ENCODE measurements at places on chromosomes 1 and 21. TPM values are rescaled to one million over a fixed set of nuclear protein-coding genes. Genes with fewer than 3 reads are reported as not detected.

Gene SELL
- 176 TPM for total RNA-seq

Gene RBM11
- total RNA-seq, result 3.6 TPM

DNA sequence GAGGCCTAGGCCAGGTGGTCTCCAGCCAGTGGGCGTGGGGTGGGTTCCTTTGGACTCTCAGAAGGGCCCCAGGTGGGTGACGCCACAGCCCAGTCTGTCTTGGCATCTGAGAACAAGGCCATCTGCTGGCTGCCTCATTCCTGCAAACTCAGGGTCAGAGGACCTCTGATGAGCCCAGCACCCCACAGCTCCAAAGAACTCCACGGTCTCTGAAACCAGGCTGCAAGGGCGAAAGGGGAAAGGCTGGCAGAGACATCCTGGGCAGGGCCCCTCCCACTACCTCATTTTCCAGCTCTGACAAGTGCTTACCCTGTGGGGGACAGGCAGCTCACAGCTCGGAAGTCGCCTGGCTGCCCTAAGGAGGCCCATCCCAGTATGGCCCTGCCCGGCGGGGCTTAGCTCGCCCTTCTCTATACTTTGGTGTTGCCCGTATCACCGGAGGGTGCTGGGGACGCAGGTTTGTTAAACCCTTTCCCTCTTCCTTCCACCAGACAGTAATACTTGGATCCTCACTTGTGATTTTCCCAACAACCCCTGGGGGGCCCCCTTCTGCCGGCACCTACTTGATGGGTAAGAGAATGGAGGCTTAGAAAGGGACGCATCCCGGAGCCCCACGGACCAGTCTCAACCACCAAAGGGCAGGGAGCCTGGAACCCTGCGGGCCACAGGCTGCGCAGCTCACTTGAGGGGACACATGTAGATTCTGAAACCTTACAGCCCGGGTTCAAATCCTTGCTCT lies 10.9 kb upstream of the EDN2 start:
- H3K36me3 ChIP-seq, result no peaks in the 10 kb centered on the region
- no peak for DNase-seq
- no peak overlapping the region for H3K4me3 ChIP-seq
- H3K27me3 ChIP-seq, result no peaks in the 10 kb centered on the region
- peaks cover 39% of the 10 kb centered on the region for H3K4me1 ChIP-seq

- no peak overlapping the region for H3K27ac ChIP-seq
- H3K4me3 ChIP-seq, result no peak overlapping the region
- no peaks in the 10 kb centered on the region for H3K4me1 ChIP-seq
- no peaks in the 10 kb centered on the region for H3K36me3 ChIP-seq
- no peaks in the 10 kb centered on the region for H3K27me3 ChIP-seq
- DNase-seq, result no peak
These were observed 65.5 kb downstream of the MT1HL1 start for GRCh38 chr1:236938760-236939159.

DNA sequence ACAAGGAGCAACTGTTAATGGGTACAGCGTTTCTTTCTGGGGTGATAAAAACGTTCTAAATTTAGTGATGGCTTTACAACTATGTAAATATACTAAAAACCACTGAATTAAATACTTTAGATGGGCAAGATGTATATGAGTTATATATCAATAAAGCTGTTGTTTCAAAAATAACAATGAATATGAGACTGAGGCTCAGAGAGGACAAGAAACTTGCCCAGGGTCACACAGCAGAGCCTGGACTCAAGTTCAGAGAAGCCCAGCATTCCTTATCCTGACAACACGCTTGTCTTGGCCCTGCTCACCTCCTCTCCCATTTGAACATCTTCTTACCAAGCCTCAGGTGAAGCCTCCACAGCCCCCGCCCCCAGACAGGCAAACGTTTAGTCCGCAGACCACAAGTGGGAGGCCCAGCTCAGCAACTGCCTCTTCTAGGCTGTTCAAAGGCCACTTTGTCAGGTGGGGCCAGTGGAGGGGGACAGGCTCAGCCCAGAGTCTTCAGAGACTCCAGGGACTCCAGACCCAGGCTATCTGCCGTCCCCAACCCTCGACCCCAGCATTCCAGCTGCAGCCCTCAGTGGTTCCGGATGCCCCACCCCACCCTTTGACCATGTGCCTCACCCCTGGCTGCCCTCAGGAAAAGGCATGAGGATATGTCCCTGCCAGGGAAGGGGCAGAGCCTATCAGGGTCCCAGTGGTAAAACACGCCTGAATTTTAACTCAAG lies 17.9 kb downstream of the SDC3 start:
- H3K27ac ChIP-seq, result peak overlapping the region; percentile 45
- no peaks in the 10 kb centered on the region for H3K27me3 ChIP-seq
- peaks cover 72% of the 10 kb centered on the region for H3K4me1 ChIP-seq
- H3K4me3 ChIP-seq, result no peak overlapping the region
- no peak for DNase-seq

- no peak for DNase-seq
- H3K27me3 ChIP-seq, result no peaks in the 10 kb centered on the region
- no peaks in the 10 kb centered on the region for H3K36me3 ChIP-seq
- H3K4me3 ChIP-seq, result no peak overlapping the region
- peaks cover 5% of the 10 kb centered on the region for H3K4me1 ChIP-seq
These were observed 21.5 kb upstream of the SLC2A1 start for GRCh38 chr1:42979896-42980800.

GRCh38 chr1:70675737-70676156 lies 264.7 kb downstream of the CTH start:
- no peak overlapping the region for H3K27ac ChIP-seq
- no peak for DNase-seq
- H3K4me1 ChIP-seq, result no peaks in the 10 kb centered on the region
- H3K27me3 ChIP-seq, result no peaks in the 10 kb centered on the region

DNA sequence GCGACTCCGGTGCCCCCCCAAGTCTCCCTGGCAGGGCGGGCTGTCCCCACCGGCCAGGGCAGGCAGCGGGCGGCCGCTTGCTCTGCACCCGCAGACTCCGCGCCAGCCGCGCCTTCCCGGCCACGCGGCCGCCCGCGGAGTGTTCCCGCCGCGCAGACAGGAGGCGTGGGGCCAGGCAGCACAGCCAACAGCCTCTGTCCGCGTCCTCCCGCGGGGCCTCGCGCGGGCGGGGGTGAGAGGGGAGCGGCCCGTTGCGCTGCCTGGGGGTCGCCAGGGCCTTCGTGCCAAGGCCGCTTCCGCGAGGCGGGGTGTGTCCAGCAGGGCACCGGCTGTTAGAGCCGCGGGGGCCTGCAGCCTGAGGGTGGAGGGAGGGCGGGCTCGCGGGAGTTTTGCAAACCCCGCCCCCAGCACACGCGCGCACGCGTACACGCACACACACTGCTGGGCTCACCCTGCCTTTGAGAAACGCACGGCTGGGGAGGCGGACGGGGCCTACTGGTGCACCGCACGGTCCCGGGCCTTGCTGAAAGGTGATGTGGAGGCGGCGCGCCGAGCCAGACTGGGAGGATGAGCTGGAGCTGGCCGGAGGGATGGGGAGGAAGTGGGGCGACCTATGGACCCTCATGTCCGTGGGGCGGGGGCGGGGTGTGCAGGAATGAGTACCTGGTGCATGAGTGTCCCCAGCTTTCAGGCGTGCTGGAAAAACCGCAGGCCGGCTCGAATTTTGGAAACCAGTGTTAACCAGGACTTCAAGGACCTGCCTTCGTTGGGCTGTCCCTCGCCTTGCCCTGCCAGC lies 41.5 kb downstream of the KIAA1614 start:
- H3K27me3 ChIP-seq, result no peaks in the 10 kb centered on the region
- H3K36me3 ChIP-seq, result peaks cover 2% of the 10 kb centered on the region
- H3K4me1 ChIP-seq, result peaks cover 18% of the 10 kb centered on the region
- peak; percentile 87 for DNase-seq

DNA sequence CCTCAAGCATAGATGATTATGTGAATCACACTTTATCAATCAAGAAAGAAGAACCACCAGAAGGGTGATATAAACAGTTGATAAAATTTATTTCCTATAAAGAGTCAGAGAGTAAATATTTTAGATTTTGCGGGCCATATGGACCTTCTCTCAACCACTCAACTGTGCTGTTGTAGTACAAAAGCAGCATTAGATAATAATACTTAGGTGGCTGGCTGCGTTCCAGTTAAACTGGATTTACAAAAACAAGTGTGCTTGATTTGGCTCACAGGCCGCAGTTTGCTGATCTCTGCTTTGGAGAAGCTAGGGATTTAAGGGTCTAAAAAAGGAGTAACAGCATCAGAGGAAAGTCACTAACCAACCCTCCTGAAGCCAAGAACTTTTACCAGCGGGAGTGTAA lies 1406.0 kb downstream of the KCNT2 start:
- no peaks in the 10 kb centered on the region for H3K4me1 ChIP-seq
- no peaks in the 10 kb centered on the region for H3K27me3 ChIP-seq
- H3K4me3 ChIP-seq, result no peak overlapping the region

Gene EPRS1
- total RNA-seq, result 58.0 TPM

DNA sequence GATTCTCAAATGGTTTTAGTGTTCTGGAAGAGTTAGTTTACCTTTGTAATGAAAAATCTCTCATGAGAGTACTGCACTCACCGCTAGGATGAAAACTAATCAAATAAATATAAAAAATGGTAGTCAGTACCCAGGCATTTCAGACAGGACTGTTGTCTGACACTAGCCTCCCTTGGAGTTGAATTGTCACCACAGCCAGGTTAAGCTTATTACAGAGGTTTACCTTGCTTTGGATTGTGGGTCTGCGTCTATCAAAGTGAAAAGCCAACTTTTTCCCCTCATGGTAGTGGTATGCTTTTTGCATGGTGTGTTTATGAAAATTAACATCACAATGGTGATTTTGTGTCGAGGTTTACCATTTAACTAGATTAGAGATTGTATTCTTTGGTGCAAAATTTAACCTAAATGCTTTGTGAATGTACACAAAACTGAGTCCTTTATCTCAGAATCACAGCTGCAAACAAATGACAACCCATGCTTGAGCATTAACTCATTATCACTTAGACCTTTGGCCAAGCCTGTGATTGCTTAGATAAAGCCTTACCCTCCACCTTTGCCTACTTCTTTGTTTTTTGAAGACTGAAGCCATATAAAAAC lies 20.1 kb downstream of the RAP1A start:
- DNase-seq, result no peak
- no peaks in the 10 kb centered on the region for H3K36me3 ChIP-seq
- no peaks in the 10 kb centered on the region for H3K27me3 ChIP-seq
- H3K4me1 ChIP-seq, result peaks cover 96% of the 10 kb centered on the region
- no peak overlapping the region for H3K4me3 ChIP-seq

Gene PARS2
- total RNA-seq, result 3.4 TPM

GRCh38 chr21:46116776-46117585 lies 19.1 kb downstream of the COL6A2 start:
- no peak overlapping the region for H3K27ac ChIP-seq
- no peaks in the 10 kb centered on the region for H3K4me1 ChIP-seq
- H3K27me3 ChIP-seq, result no peaks in the 10 kb centered on the region
- peaks cover 28% of the 10 kb centered on the region for H3K36me3 ChIP-seq
- DNase-seq, result peak; percentile 65

DNA sequence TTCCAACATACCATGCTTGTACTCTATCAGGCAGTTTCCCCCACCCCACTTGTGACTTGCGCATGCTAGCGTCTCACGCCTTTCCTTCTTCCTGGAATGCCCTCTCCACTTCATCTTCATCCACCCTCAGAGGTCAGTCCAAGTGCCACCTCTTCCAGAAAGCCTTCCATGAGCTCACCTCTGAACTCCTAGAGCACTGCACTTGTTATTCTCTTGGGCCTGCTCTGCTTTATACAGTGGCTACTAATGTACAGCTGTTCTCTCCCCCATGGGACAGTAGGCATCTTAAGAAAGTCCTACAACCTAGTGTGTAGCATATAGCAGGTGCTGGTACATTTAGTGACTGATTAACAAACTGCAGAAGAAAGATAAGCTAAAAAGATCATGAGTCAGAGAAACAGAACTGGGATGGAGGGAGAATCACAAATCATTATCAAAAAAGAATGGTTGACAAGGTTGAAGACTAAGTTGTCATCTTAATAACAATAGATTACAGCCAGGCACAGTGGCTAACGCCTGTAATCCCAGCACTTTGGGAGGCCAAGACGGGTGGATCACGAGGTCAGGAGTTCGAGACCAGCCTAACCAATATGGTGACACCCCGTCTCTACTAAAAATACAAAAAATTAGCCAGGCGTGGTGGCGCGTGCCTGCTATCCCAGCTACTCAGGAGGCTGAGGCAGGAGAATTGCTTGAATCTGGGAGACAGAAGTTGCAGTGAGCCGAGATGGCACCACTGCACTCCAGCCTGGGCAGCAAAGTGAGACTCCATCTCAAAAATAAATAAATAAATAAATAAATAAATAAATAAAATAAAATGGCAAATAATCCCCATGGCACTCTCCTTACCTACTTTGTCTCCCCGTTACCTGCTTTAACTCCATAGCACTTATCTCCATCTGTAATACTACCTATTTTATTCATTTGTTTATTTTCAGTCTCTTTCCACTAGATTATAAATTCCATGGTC lies 16.3 kb upstream of the TSPAN1 start:
- H3K36me3 ChIP-seq, result no peaks in the 10 kb centered on the region
- no peak overlapping the region for H3K27ac ChIP-seq
- H3K4me1 ChIP-seq, result no peaks in the 10 kb centered on the region

DNA sequence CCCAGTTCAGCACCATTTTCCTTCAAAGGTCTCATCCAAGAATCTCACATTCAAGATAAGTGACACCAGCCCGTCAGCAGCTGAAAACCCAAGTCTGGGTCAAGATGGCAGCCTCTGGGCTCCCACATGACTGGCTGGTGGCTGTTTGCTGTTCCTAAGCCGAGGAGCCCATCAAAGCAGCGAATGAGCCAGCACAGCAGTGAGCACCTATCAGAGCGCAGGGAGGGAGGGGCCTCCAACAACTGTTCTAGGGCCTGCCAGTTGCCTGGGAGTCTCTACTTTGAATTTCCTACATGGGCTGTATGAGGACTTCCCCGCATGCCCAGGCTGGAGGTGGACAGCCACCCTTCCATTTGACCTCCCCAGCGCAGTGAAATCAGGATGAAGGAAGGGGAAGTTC lies 102.7 kb downstream of the ADARB1 start:
- H3K4me1 ChIP-seq, result no peaks in the 10 kb centered on the region
- no peak overlapping the region for H3K4me3 ChIP-seq
- H3K27me3 ChIP-seq, result no peaks in the 10 kb centered on the region
- no peak for DNase-seq
- H3K36me3 ChIP-seq, result peaks cover 84% of the 10 kb centered on the region
- H3K27ac ChIP-seq, result no peak overlapping the region

DNA sequence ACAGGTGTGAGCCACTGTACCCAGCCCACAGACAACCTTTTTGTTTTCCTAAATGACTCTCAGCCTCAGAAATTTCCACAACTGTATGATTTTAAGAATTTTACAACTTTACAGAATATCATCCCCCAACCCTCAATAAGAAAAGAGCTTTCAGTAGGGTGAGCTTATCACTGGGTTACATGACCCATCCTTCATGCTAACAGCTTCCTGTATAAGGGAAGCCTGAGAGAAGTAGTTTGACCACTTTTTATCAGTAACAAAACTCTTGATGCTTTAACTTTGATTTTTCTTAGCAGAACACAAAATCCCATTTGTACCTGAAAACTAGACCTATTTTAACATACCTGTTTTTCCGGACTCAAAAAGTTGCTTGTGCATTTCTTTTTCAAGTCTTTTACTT lies 9.7 kb upstream of the MYBPHL start:
- H3K27ac ChIP-seq, result no peak overlapping the region
- H3K36me3 ChIP-seq, result no peaks in the 10 kb centered on the region
- no peaks in the 10 kb centered on the region for H3K4me1 ChIP-seq
- no peaks in the 10 kb centered on the region for H3K27me3 ChIP-seq
- no peak overlapping the region for H3K4me3 ChIP-seq

Measured in spleen (tissue), 13 donors.